ENCODE measurements at places on chromosomes 1 and 21.

DNA sequence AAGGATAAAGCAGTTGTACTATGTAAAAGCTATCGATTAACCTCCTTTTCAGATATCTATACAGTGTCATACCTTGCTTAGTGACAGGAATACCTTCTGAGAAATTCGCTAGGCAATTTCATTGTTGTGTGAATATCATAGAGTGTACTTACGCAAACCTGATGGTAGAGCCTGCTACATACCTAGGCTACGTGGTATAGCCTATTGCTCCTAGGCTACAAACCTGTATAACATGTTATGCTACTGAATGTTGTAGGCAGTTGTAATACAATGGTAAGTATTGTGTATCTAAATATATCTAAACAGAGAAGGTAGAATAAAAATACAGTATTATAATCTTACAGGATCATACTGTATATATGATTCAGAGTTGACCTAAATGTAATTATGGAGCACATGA lies 26.5 kb downstream of the FLVCR1 start:
- no peak for DNase-seq

DNA sequence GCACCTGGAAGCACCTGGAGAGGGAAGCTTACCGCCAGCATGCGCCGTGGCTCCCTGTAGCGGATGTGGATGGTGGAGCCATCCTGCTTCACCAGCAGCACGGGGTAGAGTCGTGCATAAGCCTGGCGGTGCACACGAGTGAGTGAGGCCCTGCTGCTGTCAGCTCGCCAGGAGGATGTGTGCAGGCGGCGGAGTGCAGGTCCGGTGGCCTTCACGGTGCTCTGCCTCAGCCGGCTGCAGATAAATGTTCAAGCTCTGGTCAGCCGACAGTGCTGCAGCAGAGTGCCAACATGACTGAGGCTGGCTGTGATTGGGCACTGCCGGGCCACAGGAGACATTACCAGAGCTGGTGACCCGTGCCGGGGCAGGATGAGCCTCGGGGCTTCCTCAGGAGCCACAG lies 1.5 kb downstream of the MRPL55 start:
- DNase-seq: no peak

GRCh38 chr21:45463871-45464270 lies 58.9 kb downstream of the COL18A1 start:
- no peak for DNase-seq

GRCh38 chr1:201612645-201613044 lies 73.7 kb downstream of the NAV1 start:
- DNase-seq: no peak

DNA sequence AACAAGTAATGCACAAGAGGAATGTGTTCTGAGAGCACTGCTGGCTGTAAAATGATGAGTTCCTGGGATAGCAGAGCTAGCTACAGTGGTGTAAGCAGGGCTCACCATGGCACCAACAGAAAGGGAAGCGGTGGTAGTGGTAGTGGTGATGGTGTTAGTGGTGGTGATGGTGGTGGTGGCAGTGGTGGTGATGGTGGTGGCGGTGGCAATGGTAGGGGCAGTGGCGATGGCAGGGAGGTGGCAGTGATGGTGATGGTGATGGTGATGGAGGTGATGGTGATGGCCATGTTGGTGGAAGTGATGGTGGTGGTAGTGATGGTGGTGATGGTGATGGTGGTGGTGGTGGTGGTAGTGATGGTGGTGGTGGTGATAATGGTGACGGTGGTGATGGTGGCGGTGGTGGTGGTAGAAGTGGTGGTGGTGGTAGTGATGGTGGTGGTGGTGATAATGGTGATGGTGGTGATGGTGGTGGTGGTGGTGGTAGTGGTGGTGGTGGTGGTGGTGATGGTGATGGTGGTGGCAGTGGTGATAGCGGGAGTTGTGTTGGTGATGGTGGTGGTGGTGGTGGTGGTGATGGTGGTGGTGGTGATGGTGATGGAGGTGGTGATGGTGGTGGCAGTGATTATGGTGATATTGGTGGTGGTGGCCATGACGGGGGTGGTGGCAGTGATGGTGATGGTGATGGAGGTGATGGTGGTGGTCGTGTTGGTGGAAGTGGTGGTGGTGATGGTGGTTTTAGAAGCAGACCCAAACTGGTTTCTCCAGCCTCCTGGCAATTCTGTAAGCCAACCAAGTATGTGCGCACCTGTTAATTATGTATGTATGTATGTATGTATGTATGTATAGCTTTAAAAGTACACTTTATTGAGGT lies 254.1 kb downstream of the TRABD2B start:
- no peak for DNase-seq

GRCh38 chr1:110087812-110088738 lies 17.6 kb upstream of the ALX3 start:
- DNase-seq: peak; percentile 63

GRCh38 chr1:20282533-20282932 lies 8.1 kb upstream of the VWA5B1 start:
- DNase-seq: no peak

DNA sequence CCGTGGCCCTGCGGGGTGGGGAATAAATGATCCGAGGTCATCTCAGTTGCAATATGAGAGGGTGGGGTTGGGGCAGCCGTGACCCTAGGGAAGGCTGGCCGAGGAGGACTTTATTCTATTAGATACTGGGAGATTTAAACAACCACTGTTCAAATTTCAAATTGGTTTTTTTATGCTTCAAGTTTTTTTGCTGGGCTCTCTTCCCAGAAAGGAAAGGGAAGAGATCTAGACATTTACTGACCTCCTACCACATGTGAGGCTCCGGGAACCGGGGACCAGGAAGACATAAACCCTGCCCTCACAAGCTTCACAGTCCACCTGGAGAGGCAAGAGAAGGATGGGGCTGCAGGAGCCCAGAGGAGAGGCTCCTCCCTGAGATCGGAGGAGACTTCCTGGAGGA lies 207.3 kb downstream of the FOXD2 start:
- no peak for DNase-seq

GRCh38 chr1:198906739-198907422 lies 268.0 kb downstream of the PTPRC start:
- no peak for DNase-seq

- DNase-seq: no peak
Measured at GRCh38 chr1:188154761-188155160, 1326.0 kb downstream of the PLA2G4A start.

DNA sequence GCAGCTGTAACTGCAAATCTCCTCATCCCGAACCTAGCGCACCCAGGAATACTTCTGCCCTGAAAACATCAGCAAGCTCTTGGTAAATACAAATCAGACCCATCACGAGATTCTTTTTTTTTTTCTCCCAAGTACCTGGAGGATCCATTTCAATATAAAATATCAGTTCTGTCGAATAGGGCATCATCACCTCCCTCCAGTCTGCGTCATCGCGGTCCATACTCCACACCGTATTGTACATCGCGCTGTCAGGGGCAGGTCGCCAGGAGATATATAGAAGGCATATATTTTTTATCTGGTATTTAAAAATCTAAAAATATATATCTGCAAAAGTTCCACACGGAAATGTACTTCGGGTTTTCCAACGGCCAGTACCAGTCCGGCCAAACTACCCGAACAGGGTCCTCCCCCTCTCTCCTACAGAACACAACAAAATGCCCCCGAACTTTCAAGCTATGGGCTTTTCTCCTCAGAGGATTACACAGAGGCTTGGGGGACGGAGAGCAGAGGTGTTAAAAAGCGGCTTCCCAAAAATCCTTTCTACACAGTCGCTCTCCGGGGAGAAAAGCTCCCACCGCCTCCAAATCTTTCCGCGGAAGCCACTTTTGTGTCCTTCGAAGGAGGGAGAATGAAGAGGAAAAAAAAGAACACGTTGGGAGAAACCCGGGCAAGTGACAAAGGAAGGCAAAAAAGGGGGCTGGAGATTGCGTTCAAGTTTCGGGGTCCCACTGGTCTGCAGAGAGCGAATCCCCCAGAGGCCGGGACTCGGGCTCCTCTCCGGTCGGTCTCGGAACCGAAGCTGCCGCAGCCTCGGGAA lies 509 bp downstream of the PIK3R3 start:
- no peak for DNase-seq

GRCh38 chr1:15401391-15402055 lies 8.2 kb upstream of the EFHD2 start:
- DNase-seq: no peak

- DNase-seq: peak; percentile 70
Measured at GRCh38 chr1:214331827-214332423, 51.0 kb downstream of the SMYD2 start.

- DNase-seq: no peak
Measured at GRCh38 chr1:199866210-199866617, 161.3 kb upstream of the NR5A2 start.

DNA sequence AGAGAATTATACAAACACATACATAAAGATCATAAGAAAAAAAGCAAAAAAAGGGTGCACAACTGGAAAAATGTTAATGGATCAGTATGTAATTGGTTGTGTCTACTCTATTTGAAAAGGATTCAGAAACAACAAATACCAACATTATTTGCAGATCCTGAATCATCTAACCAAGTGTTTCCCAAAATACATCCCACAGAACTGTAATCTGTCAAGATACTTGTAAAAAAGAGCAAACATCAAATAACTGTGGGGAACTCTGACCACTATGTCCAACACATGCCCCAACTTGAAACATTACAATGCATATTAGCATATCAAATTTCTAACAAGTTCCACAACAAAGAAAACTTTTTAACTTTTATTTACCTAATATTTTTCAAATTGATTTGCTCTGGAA lies 22.6 kb downstream of the ANKRD13C start:
- DNase-seq: no peak

- DNase-seq: peak; percentile 41
Measured at GRCh38 chr21:33971492-33972013, 55.9 kb upstream of the ATP5PO start.

DNA sequence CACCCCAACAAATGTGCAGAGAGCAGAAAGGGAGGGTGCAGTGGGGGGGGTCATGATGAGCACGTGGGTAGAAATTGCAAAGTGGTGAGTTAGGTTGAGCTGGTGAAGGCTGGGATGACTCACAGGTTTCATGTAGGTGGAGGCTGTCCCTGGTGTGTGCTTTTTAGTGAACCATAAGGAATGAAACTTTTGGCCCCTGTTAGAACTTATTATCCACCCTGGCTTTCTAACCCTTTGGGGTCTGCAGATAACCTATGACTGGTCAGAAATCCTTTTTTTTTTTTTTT lies 46.9 kb downstream of the DOP1B start:
- no peak for DNase-seq

- no peak for DNase-seq
Measured at GRCh38 chr1:42231253-42231652, 66.7 kb upstream of the GUCA2A start.

DNA sequence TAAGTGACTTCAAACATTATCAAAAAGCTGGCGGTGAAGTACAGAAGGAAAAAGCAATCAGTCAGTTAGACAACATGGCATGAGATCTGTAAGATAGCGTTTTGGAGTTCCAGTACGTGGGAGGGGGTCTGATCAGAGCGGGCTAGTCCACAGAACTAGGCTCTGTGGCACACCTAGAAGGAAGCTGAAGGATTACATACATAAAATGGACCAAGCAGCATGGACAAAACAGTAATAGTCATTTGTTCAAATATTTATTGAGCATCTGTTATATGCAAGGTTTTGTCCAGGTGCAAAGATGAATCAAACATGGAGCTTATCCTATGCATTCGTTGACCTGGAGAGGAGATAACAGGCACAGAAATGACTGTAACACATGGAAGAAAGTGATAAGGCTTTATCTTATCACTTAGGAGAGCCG lies 22.9 kb upstream of the PLA2G2E start:
- no peak for DNase-seq

GRCh38 chr1:117562581-117563491 lies 43.0 kb upstream of the TENT5C start:
- DNase-seq: peak; percentile 27

GRCh38 chr1:218983848-218984247 lies 189.8 kb upstream of the LYPLAL1 start:
- peak; percentile 49 for DNase-seq

DNA sequence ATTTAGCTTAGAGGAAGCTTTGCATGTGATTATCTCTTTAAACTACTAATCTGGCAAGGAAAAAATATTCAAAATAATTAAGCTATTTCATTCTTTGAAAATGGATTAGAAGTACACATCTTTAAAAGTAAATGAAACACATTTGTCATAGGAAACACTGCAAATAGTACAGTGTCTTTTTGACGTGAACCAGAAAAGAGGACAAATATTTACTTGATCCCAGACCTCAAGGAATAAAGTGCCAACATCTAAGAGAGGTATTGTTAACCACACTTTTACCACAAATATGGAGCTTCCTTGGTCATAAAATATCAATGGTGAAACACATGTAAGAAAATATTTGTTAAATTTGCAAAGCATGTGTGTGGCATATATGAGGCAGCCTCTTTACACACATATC lies 159.9 kb downstream of the SNX7 start:
- DNase-seq: no peak

GRCh38 chr1:11238311-11238710 lies 24.0 kb downstream of the MTOR start:
- no peak for DNase-seq

DNA sequence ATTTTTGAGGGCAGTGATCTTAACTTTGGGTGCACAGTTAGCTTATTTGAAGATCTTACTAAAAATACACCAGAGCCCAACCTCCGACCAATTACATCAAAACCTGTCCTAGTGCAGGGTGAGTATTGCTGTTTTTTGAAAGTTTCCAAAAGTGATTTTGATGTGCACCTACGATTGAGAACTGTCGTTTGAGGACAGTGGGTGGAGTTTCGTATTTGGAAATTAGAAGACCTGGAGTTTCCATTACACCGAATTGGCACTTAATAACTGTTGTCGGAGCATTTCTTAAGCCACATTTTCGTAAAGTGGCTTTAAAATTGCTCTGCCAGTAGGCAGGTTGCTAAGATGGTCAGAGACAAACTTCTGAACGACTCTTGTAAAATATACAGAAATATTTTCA lies 1.1 kb downstream of the SOD1 start:
- DNase-seq: no peak

GRCh38 chr1:244010703-244011123 lies 40.4 kb upstream of the ZBTB18 start:
- DNase-seq: no peak

DNA sequence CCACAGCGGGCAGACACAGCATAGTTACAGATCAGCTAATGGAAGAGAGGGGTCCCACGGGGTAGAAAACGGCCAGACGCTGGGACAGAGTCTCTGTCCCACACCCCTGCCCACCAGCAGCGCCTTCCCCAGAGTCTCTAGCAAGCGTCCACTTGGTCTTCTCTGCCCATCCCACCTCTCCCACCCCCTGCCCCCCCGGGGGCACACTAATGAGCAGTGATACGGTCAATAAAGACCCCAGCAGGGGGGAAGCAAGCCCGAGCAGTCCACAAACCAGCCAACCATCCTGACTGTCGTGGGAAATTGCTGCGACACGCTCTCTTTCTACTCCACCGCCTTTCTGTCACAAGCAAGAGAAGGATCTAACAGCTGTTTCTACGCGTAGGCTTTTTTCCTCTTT lies 374.7 kb downstream of the NPHP4 start:
- DNase-seq: no peak

DNA sequence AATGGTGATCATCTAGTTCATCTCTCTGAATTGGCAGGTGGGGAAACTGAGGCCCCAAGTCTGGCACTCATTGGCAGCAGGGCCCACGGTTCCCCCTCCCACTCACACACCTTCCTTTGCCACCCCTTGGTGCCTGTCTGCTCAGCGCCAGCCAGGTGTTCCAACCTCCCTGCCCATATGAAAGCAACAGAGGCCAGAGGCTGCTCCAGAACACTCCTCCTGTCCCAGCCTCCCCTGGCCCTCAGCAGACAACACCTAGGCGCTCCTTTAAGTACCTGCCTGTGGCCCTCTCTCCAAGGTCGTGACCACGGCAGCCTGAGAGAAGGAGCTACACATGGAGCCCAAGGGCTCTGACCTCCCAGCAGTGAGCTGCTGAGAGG lies 362.3 kb upstream of the VAMP3 start:
- peak; percentile 37 for DNase-seq

GRCh38 chr21:33199100-33199464 lies 30.7 kb upstream of the IFNAR2 start:
- DNase-seq: no peak
